Activated CD4-positive, alpha-beta memory T cell treated with anti-CD3 and anti-CD28 coated beads, Interleukin-2, amount 10 ng/mL, durations not matched to agents 7 days and 5 days (primary cell): ENCODE measurements at places on chromosomes 12 and 14.

- no peak for DNase-seq
- no peak overlapping the region for H3K4me3 ChIP-seq
- no peak overlapping the region for H3K27ac ChIP-seq
- no peaks in the 10 kb centered on the region for H3K36me3 ChIP-seq
These were observed 712.6 kb downstream of the SLC16A7 start for GRCh38 chr12:60308366-60308991.

DNA sequence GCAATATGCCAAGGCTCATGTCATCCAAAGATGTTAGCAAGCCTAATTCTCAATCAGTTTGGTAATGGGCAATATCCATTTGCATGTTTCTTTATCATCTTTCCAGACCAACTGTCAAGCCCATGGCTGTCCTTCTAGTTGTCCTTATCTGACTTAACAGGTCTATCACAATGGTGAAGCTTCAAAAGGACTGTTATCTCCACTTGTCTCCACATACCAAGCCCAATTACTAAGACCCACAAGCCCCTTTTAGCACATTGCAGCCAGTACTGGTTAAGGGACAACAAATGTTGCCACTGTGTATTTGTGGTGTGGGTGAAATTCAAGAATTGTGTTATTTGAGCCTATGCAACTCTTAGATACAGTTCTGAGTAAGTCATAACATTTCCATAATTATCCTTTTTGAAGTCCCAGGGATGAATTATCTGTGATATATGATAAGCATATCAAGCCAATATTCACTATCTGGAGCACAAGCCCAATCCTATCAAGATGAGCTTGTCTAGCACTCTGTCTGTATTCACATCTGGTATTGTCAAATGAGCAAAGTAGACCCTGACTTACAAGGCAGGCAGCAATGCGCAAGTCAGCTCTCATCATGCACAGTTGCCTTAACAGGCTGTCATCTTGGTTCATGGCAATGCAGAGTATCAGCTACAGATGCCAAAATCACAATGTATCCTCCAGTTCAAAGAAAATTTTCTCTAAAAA, 19.3 kb upstream of the ST8SIA1 start:
- H3K36me3 ChIP-seq: no peaks in the 10 kb centered on the region
- no peak for DNase-seq
- H3K4me1 ChIP-seq: no peaks in the 10 kb centered on the region
- no peaks in the 10 kb centered on the region for H3K27me3 ChIP-seq
- H3K4me3 ChIP-seq: no peak overlapping the region

- no peaks in the 10 kb centered on the region for H3K36me3 ChIP-seq
- peaks cover 20% of the 10 kb centered on the region for H3K27me3 ChIP-seq
- no peaks in the 10 kb centered on the region for H3K4me1 ChIP-seq
- no peak for DNase-seq
These were observed 20.8 kb downstream of the FAM222A start for GRCh38 chr12:109734219-109735000.

DNA sequence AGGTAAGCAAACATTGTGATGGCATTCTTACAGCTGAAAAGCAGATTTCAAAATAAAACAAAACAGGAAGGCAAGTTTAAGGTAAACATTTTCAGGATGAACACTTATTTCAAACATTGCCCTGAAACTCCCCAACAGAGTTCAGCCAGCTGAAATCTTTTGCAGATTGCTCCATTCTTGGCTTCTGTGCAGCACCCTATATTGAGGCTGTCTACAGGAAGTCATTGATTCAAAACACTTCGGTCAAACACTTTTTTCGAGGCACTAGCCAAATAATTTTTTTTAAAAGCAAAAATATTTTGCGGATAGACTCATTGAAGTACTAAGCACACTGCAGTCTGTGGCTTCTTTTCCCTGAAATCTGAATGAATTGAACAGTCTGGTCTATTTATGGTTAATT, 318.1 kb upstream of the PDE3A start:
- no peak for DNase-seq
- no peaks in the 10 kb centered on the region for H3K36me3 ChIP-seq
- no peak overlapping the region for H3K4me3 ChIP-seq
- H3K27me3 ChIP-seq: no peaks in the 10 kb centered on the region
- H3K4me1 ChIP-seq: no peaks in the 10 kb centered on the region

DNA sequence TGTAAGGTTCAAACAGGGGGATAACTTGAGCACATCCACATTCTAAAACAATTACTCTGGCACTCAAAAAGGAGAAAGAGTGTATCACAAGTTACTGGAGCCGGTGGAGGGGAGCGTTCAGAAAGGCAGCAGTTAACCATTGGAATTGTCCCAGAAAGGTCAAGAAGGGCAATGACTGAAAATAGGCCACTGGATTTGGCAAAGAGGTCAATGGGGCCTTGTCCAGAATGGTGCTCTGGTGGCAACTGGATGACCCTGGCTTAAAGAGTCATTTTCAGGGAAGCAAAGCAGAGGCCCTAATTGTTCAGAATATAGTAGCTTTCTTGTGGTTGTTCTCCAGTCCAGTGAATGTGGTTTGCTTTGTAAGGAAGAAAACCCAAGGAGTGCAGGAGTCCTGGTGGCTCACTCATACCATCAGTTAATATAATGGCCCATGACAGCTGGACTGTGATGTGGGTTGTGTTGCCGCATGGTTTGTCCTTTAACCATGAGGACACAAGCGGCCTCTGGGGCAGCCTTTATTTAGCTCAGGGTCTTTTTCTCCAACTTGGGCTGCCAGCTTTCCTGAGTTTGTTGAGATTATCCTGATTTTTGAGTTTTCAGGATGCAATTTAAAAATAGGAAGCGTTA, 142.8 kb upstream of the PELI2 start:
- no peaks in the 10 kb centered on the region for H3K4me1 ChIP-seq
- no peaks in the 10 kb centered on the region for H3K36me3 ChIP-seq
- no peak overlapping the region for H3K4me3 ChIP-seq
- H3K27me3 ChIP-seq: no peaks in the 10 kb centered on the region

GRCh38 chr12:88944397-88944796, 364.1 kb upstream of the KITLG start:
- DNase-seq: no peak
- no peaks in the 10 kb centered on the region for H3K4me1 ChIP-seq
- H3K27ac ChIP-seq: no peak overlapping the region
- no peak overlapping the region for H3K4me3 ChIP-seq
- no peaks in the 10 kb centered on the region for H3K36me3 ChIP-seq
- no peaks in the 10 kb centered on the region for H3K27me3 ChIP-seq

GRCh38 chr12:4268329-4269181, 5.0 kb upstream of the CCND2 start:
- peaks cover 6% of the 10 kb centered on the region for H3K36me3 ChIP-seq
- H3K4me3 ChIP-seq: peak overlapping the region; percentile 97
- peak; percentile 37 for DNase-seq
- peak overlapping the region; percentile 91 for H3K27ac ChIP-seq

DNA sequence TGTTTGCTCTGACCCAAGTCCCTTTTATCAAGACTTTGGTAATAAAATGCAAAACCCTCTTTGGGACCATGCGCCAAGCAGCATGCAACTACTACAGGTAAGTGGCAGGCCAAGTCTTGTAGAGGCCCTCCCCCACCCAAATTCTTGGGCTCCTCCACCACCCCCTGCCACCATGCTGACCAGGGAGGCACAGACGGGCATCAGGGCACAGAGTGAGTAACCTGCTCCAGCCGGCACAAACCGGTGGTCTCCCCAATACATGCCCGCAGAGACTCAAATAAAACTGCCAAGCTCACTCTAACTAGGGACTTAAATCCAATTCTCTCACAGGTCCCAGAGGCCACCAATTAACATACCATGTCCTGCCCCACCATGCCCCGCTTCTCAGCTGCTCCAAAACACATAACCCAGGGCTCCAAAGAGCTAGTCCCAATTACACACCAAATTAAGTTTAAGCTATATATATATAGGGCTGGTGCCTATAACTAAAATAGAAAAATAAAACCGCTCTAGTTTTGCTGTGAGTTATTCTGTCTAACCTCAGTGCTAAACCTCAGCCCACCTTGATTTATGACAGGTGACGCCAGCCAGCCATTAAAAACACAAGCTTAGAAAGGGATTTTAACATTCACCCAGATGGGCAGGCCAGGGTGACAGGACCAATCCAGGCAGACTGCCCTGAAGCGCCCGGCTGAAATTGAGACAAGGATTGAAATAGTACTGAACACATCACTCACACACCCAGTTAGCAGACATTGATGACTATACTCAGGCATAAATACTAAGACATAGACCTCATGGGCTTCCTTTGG, 81.0 kb downstream of the CLMN start:
- no peak for DNase-seq
- H3K36me3 ChIP-seq: no peaks in the 10 kb centered on the region
- H3K4me1 ChIP-seq: no peaks in the 10 kb centered on the region
- H3K4me3 ChIP-seq: no peak overlapping the region

DNA sequence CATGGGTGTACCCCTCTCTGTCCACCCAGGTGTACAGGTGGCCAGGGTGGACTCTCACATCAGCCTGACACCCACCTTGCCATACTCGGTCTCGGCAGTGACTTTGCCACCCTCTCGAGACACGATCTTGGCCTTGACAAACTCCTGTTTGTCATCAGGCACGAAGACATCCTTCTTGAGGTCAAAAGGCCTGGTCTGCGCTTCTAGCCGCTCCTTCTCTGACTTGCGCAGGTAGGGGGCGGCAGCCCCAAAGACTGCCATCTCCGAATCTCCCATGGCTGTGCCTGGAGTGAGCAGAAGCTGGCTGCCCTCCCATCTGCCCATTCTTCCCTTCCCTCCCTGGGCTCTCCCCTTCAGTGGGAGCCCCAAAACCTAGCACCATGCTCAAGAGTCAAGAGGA, 2.0 kb downstream of the MYH7 start:
- H3K27me3 ChIP-seq: peaks cover 6% of the 10 kb centered on the region
- H3K27ac ChIP-seq: no peak overlapping the region
- no peak for DNase-seq
- no peaks in the 10 kb centered on the region for H3K36me3 ChIP-seq
- H3K4me1 ChIP-seq: no peaks in the 10 kb centered on the region
- H3K4me3 ChIP-seq: no peak overlapping the region

- no peaks in the 10 kb centered on the region for H3K4me1 ChIP-seq
- no peak overlapping the region for H3K27ac ChIP-seq
- H3K4me3 ChIP-seq: no peak overlapping the region
- H3K36me3 ChIP-seq: no peaks in the 10 kb centered on the region
- no peak for DNase-seq
These were observed 53.1 kb upstream of the GNPNAT1 start for GRCh38 chr14:52844262-52845060.

GRCh38 chr12:95674163-95674562, 116.4 kb downstream of the NTN4 start:
- DNase-seq: no peak
- peaks cover 4% of the 10 kb centered on the region for H3K27me3 ChIP-seq
- H3K36me3 ChIP-seq: no peaks in the 10 kb centered on the region
- H3K4me1 ChIP-seq: no peaks in the 10 kb centered on the region
- no peak overlapping the region for H3K4me3 ChIP-seq
- H3K27ac ChIP-seq: no peak overlapping the region

- H3K4me3 ChIP-seq: no peak overlapping the region
- H3K27me3 ChIP-seq: no peaks in the 10 kb centered on the region
- no peaks in the 10 kb centered on the region for H3K4me1 ChIP-seq
These were observed 266.2 kb downstream of the RAD51B start for GRCh38 chr14:68085742-68086141.

- peaks cover 62% of the 10 kb centered on the region for H3K36me3 ChIP-seq
- peak overlapping the region; percentile 6 for H3K4me3 ChIP-seq
- H3K4me1 ChIP-seq: peaks cover 74% of the 10 kb centered on the region
- H3K27ac ChIP-seq: peak overlapping the region; percentile 55
- peaks cover 7% of the 10 kb centered on the region for H3K27me3 ChIP-seq
These were observed 358.4 kb downstream of the DPF3 start for GRCh38 chr14:72535485-72535884.

DNA sequence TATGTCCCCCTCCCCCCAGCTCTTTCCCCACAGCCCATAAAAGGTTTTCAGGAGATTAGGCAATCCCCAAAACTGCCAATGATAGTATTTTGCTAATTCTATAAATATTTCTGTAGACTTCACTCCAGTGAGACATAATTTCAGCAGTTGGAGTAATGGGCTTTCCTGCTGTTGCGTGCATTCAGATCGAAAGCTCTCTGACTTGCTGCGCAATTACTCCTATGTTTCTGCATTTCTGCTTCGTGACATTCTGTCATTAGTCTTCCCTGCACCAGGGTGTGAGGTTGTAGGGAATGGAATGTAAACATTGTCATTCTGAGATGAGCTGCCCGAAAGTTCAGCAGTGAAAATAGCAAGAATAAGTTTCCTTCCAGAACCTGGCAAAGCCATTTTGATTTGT, 58.2 kb downstream of the SAMD4A start:
- peaks cover 44% of the 10 kb centered on the region for H3K4me1 ChIP-seq
- H3K36me3 ChIP-seq: peaks cover 4% of the 10 kb centered on the region
- H3K4me3 ChIP-seq: no peak overlapping the region

- no peak for DNase-seq
- H3K4me3 ChIP-seq: no peak overlapping the region
- no peak overlapping the region for H3K27ac ChIP-seq
- H3K4me1 ChIP-seq: no peaks in the 10 kb centered on the region
- no peaks in the 10 kb centered on the region for H3K36me3 ChIP-seq
- H3K27me3 ChIP-seq: peaks cover 8% of the 10 kb centered on the region
These were observed 37.0 kb upstream of the FBXO33 start for GRCh38 chr14:39469094-39469710.

DNA sequence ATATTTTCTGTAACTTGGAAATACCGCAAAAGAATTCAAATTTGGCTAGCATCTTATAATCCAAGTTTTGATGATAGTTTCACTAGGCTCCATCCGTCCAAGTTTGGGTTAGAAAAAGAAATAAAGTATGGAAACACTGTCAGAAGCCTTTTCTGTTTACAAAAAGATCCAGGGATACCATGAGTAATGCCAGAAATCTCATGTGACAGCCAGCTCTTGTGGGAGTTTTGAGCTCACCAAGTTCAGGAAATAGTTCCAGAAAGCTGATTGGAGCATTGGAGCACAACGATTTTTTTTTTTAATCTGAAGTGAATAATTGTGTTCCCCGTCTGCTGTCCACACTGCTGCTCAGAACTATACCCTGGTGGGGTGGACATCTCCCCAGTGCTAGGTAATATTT, 229.7 kb upstream of the NPAS3 start:
- no peaks in the 10 kb centered on the region for H3K4me1 ChIP-seq
- DNase-seq: no peak
- no peaks in the 10 kb centered on the region for H3K36me3 ChIP-seq
- H3K27ac ChIP-seq: no peak overlapping the region
- no peak overlapping the region for H3K4me3 ChIP-seq

- H3K27me3 ChIP-seq: no peaks in the 10 kb centered on the region
- no peaks in the 10 kb centered on the region for H3K36me3 ChIP-seq
- H3K4me1 ChIP-seq: peaks cover 42% of the 10 kb centered on the region
- no peak for DNase-seq
These were observed 10.1 kb upstream of the FBXL14 start for GRCh38 chr12:1604464-1604863.

- no peak for DNase-seq
- no peaks in the 10 kb centered on the region for H3K27me3 ChIP-seq
- H3K36me3 ChIP-seq: no peaks in the 10 kb centered on the region
- no peak overlapping the region for H3K27ac ChIP-seq
- no peaks in the 10 kb centered on the region for H3K4me1 ChIP-seq
These were observed 300.9 kb upstream of the DCN start for GRCh38 chr12:91483471-91483985.

GRCh38 chr14:34781242-34781641, 66.8 kb upstream of the CFL2 start:
- DNase-seq: no peak
- no peak overlapping the region for H3K4me3 ChIP-seq
- H3K27me3 ChIP-seq: no peaks in the 10 kb centered on the region
- H3K36me3 ChIP-seq: peaks cover 64% of the 10 kb centered on the region
- H3K27ac ChIP-seq: no peak overlapping the region
- H3K4me1 ChIP-seq: peaks cover 15% of the 10 kb centered on the region
